Memory B cell (primary cell): ENCODE measurements at places on chromosomes 11 and 22.

GRCh38 chr22:45334528-45334927, 24.8 kb downstream of the FAM118A start:
- DNase-seq: no peak

DNA sequence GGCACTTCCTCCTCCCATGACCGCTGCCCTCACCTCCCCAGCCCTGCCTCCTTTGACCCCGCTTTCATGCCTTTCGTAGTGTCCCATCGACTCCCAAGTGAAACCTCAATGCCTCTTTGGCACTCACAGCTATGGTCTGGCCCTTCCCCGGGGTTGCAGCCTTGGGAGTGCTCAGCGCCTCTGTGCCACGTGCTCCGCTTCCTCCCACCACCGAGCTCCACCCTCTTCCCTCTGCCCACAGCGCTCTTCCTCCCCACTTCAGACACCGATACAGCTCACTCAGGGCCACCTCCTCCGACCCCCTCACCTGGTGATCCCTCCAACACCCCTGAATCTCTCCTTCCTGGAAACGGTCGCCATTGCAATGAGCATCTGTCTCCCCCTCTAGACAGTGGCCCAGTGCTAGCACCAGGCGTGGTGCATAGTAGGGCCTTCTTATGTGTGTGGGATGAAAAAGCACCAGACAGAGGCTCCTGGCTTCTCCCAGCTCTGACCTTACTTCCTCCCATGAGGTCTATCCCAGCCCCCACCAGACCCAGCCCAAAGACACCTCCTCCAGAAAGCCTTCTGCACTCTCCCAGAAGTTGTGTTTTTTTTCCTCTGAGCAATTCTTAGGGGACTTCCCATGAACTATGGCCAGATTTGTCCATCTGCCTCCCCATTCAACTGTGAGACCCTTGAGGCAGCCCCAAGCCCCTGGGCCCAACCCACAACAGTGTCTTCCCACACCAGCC, 16.4 kb upstream of the SCGB1A1 start:
- no peak for DNase-seq

GRCh38 chr11:125201525-125202141, 37.1 kb downstream of the PKNOX2 start:
- no peak for DNase-seq

DNA sequence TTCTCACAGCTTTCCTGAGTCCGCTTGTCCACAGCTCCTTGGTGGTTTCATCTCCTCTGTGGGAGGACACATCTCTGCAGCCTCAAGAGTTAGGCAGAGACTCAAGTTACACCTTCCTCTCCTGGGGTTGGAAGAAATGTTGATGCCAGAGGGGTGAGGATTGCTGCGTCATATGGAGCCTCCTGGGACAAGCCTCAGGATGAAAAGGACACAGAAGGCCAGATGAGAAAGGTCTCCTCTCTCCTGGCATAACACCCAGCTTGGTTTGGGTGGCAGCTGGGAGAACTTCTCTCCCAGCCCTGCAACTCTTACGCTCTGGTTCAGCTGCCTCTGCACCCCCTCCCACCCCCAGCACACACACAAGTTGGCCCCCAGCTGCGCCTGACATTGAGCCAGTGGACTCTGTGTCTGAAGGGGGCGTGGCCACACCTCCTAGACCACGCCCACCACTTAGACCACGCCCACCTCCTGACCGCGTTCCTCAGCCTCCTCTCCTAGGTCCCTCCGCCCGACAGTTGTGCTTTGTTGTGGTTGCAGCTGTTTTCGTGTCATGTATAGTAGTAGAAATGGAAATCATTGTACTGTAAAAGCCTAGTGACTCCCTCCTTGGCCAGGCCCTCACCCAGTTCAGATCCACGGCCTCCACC, 11.7 kb downstream of the RASD2 start:
- DNase-seq: peak; percentile 31

DNA sequence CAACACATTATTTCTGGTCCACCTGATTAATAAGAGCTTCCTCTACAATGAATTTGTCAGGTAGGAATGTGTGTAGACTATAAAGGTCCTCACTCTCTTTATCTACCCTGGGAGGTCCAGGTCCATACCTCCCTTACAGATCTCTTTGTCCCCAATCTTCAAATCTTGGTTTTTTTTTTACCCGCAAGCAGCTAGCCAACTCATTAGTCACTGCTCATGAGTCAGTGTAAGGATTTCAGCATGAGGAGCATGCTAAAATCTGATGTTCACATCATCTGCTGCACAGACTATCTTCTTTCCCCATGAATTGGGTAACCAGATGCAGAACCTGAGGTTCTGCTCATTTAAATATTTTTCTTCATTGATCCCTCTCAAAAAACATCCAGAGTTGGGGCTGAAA, 397.0 kb upstream of the ISX start:
- no peak for DNase-seq

GRCh38 chr22:21073023-21073422, 27.3 kb downstream of the LRRC74B start:
- no peak for DNase-seq

DNA sequence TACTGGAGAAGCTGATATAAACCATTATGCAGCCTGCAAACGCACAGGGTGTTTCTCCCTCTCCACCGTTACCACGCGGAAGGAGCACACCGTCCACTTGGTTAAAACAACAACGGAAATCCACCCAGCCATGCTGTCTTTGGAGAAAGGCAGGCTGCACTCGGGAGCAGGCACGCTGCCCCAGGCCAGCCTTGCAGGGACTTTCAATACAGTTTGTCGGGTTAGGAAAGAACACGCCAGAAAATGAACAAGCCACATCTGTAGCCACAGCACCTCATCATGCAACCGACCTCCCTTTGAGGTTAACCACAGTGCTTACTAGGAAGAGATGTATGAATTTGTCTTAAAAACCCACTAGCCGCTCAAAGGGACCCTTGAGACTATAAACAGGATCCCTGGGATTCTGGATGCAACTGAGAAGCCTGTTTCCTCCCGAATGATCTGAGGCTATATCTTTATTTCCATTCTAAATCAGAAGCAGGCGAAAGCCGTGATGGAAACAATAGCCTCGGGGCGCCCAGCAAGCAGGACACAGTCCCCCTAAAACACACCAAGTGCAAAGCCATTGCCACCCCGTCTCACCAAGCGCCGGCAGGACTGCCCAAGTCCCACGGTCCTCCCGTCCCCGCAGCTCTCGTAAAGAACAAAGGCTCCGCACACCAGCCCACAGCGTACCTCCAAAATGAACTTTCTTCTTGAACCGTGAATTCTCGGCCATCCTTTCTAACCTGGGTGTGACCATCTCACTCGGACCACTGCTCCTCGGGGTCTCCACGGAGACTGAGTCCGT, 318.9 kb downstream of the CTTN start:
- no peak for DNase-seq

DNA sequence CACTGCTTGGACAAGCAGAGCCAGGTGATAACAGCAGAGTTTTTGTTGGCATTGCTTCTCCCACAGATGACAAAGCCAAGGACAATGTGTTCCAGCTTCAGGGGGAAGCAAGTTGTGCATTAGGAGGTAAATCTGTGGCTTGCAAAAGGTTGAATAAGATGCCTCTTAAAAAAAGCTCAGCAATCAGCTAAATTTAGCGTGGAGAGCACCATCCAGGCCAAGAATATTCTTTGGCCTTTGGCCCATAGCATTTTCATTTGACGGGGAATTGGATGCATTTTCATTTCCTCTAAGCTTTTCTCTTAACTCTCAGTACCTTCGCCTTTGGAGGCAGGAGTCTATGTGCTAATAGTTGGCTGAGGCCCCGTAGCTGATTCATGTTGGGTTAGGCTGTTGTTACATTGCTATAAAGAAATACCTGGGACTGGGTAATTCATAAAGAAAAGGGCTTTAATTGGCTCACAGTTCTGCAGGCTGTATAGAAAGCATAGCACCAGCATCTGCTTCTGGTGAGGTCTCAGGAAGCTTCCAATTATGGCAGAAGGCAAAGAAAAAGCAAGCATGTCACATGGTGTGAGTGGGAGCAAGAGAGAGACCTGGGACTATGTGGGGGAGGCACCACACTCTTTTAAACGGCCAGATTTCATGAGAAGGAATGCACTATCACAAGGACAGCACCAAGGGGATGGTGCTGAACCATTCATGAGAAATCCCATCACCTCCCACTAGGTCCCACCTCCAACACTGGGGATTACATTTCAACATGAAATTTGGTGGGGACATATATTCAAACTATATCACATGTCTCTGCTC, 350.1 kb upstream of the C11orf87 start:
- DNase-seq: no peak

DNA sequence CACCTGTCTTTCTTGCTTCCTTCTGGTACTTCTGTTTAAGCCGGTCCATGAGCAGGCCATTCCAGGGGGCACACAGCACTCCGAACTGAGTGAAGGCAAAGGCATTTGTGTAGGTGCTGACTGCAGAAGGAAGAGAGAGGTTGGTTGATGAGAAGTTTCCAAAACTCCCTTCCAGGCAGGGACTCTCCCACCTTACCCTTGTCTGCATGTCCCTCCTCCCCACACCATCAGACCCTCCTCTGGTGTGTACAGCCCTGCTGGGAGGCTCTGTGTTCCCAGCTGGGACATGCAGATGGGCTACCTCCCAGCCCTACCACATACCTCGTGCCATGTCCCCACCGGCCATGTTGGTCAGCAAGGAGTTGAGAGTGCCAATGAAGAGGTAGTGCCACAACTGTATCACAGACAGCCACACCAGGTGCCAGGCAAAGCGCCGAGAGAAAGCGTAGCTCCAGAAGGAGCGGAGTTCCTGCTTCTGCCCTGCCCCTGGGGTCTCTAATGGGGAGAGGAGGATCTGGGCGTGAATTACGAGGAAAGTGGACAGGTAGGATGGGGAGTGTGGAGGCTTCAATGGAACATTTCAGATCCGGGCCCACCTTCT, 12.2 kb downstream of the SLC43A3 start:
- no peak for DNase-seq

DNA sequence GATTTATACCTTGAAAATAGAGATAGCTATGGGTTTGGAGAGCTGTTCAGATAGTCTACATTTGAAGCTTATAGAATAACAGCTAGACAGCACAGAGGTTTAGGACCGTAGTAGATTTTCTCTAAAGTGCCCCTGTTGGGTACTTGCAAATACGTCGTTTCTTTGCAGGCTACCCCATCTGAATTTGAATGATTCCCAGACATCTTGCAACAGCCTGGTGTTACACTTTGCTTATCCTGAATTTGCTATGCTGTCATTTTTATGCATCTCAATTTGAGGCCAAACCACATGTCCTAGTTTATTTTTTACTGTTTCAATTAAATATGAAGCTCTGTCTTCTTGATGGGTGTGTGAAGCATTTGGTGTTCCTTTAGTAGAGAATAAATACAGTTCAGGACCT, 142.1 kb downstream of the WNT11 start:
- DNase-seq: no peak

DNA sequence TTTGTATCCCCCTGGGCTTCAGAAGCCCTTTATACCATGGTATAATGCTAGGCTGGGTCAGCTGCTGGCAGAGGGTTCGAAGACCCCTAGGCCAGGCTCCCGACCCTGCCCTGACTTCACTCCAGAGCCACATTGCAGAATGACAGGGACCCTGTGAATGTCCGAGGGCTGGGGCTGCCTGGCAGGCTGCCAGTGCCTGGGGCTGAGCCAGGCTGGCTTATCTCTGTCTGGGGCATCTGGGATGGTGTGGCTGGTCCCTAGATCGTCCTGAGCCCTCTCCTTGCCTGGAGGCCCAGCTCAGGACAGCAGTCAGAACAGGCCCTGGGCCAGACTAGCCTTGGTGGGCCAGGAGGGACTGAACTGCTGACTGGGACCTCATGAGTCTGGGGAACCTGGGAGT, 3.7 kb downstream of the ZDHHC8 start:
- DNase-seq: no peak

- DNase-seq: no peak
These were observed 119.2 kb downstream of the FEZ1 start for GRCh38 chr11:125376856-125377255.

DNA sequence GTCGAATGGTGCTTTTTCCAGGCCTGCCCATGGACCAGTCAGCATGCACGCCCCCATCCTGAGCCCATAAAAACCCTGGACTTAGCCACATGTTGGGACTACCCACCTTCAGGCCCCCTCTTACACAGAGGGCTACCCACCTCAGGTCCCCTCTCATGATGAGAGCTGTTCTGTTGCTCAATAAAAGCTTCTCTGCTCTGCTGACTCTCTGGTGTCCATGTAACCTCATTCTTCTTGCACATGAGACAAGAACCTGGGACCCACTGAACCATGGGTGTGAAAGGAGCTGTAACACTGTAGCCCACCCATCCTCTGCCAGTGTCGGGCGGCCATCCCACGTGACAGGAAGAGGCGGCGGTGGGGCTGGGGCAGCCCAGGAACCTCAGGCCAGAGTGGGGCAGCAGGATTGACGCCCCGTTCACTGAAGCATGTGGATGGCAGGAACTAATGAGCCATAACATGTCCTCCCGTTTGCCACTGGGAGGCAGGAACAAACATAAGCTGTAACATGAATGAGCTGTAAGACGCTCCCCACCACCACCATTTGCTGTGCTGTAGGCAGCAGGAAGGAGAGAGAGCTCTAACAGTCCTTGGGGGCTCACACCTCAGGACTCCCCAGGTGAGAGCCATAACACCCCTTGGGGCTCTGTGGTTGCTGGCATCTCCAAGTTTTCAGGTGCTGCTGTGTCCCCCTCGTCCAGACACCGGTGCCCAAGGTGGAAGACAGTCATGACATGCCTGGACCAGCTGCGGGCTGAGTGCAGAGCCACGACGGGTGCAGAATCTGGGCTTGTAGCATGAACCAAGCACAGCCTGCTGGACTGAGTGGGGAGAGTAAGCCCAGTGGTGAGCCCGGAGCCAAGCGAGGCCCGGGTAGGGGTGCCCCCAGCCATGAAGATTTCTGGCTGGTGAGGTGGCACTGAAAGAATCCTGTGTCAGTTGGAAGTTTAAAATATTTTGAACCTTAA, 69.4 kb downstream of the MCHR1 start:
- DNase-seq: no peak

DNA sequence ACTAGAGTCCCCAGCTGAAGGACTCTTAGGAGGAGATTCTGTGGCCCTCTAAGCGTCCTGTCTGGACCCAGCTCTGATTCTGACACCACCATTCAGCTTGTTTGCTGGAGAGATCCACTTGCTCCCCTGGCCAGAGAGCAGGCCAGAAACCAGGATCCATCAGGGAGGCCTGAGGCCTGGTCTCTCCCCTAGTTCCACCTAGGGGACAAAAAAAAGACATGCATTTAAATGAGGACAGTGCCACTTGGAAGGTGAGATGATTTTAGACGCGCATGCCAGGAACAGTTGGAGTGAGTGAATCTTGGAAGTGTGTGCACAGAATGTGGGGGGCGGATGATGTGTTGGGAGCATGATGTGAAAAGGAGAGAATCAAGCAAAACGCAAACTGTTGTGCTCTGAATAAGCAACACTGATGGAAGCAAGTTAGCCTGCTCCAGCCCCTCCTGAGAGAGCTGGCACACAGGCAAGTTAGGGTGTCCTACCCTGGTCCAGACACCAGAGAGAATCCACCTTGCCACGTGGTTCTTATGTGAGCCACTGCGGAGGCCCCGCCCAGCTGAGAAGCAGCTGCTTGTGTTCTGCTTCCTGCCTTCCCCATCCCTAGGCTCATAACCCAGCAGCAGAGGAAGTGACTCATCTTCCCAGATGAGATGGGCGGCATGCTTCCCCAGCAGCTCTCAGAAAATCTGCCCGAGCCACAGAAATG, 8.0 kb upstream of the SLCO2B1 start:
- DNase-seq: no peak

GRCh38 chr11:79274636-79275331, 166.0 kb downstream of the TENM4 start:
- DNase-seq: no peak
